ENCODE measurements at places on chromosomes 1 and 21. TPM values are rescaled to one million over a fixed set of nuclear protein-coding genes. Genes with fewer than 3 reads are reported as not detected.

TCEA3 gene
- 10.7 TPM for total RNA-seq

FMOD gene
- total RNA-seq = 6.5 TPM

PLPPR4 gene
- 5.2 TPM for total RNA-seq

OPRD1 gene
- total RNA-seq = not detected

AIM2 gene
- not detected for total RNA-seq
